ENCODE measurements at places on chromosomes 12 and 14.

GRCh38 chr12:65560286-65560685 lies 264.0 kb upstream of the HMGA2 start:
- no peak for DNase-seq

DNA sequence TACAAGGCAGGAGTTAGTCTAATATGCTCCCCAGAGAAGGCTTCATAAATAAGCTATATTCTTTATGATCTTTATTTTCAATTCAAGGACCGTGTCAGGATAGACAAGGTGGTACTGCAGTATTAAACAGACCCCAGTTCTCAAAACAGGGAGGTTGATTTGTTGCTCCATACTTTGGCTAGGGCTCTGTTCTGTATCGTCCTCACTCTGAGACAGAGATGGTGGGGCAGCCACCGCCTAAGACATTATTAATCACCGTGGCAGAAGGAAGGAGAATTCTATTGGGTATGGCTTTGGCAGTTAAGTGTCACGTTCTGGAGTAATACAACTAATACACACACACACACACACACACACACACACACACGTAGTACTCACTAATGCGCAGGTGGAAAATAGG lies 117.0 kb upstream of the SLCO1C1 start:
- no peak for DNase-seq

GRCh38 chr12:111780615-111781014 lies 13.9 kb downstream of the ALDH2 start:
- no peak for DNase-seq

DNA sequence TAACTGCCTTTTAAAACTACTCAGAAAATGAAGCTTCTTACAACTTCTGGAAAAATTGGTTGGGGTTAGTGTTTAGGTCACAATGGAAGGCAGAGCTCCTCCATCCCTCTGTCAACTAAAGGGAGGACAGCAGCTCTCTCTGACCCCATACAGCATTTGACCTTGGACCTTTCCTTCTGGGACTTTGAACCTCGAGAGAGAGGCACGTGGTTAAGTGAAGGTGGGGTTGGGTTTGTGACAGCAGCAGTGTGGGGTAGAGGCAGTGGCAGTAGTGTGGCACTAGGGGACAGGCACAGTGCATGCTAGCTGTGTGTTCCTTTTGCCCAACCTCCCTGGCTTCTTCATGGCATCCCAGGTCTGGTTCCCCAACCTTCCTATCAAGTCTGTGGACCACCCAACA lies 9.4 kb upstream of the C12orf75 start:
- DNase-seq: no peak

- DNase-seq: no peak
Observed at GRCh38 chr12:132669166-132669879, 17.8 kb downstream of the POLE start.

- no peak for DNase-seq
Observed at GRCh38 chr14:66247662-66248193, 238.4 kb upstream of the CCDC196 start.

GRCh38 chr12:116664085-116664484 lies 73.8 kb downstream of the SPRING1 start:
- DNase-seq: no peak

GRCh38 chr14:57659052-57659451 lies 165.4 kb upstream of the CCDC198 start:
- DNase-seq: no peak

GRCh38 chr14:51595881-51596455 lies 55.7 kb upstream of the FRMD6 start:
- DNase-seq: no peak

GRCh38 chr12:42679466-42679865 lies 89.9 kb upstream of the PRICKLE1 start:
- DNase-seq: no peak

- DNase-seq: no peak
Observed at GRCh38 chr12:12880537-12880936, 10.8 kb upstream of the GPRC5A start.

DNA sequence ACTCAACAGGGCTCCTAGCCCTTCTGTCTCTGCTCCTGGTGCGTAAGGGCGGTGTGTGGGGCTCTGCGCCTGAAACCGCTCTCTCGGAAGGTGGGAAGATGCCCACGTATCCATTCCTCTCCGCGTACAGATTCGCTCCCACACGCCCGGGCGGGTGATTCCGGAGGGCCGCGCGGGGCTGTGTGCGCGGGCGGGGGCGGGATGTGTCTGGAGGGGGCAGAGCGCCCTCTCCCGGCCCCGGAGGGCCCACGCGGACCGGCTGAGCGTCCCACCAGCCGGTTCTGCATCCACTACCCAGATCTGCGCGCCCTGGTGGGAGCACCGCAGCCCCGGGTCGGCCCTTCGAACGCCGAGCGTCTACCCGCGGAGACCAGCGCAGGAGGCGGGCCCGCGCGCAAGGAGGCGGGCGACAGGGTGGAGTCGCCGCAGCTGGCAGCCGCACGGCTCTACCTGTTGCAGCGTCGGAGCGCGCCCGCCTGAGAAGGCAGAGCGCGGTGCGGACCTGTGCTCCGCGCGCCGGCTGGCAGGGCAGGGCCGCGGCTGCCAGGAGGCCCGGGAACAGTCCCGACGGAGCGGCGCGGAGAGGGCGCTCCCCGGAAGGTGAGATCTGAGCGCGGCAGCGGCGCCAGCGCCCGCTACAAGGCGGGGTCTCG lies 1.4 kb upstream of the KCNK13 start:
- DNase-seq: no peak

- no peak for DNase-seq
Observed at GRCh38 chr12:122473543-122474323, 27.0 kb downstream of the ZCCHC8 start.

GRCh38 chr12:97301576-97301975 lies 161.0 kb upstream of the RMST start:
- DNase-seq: no peak

DNA sequence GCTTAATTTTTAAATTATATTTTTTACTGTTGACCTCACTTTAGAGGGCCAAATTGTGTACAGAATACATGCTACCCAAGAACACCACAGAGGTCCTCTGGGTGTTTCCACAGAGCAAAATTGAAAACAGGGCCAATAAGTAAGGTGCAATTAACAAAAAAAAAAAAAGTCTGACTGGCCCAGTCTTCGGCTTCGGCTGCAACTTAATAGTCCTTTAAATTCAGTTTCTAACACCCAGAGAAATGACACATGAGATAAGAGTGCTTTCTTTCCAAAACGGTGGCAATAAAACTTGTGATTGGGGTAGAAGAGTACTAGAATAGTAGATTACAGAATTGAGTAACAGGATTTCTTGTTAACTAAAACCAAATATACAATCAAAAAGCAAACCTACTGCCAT lies 81.3 kb downstream of the MED13L start:
- no peak for DNase-seq

GRCh38 chr12:1575408-1576401 lies 18.7 kb downstream of the FBXL14 start:
- no peak for DNase-seq

DNA sequence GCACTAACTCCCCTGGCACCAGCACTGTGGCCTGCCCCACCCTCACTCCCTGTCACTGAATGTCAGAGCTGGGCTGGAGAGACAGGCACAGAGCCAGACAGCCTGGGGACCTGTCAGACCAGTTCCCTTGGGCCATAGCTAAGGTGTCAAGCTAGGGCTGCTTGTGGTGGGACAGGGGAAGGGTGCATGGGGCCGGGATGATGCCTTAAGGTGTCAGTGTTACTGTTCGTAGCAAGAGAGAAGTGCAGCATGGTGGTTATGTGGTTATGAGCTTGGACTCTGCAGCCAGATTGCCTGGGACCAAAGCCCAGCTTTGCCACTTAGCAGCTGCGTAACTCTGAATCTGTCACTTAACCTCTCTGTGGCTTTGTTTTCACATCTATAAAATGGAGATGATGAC lies 3.8 kb downstream of the RAPGEF3 start:
- DNase-seq: no peak

DNA sequence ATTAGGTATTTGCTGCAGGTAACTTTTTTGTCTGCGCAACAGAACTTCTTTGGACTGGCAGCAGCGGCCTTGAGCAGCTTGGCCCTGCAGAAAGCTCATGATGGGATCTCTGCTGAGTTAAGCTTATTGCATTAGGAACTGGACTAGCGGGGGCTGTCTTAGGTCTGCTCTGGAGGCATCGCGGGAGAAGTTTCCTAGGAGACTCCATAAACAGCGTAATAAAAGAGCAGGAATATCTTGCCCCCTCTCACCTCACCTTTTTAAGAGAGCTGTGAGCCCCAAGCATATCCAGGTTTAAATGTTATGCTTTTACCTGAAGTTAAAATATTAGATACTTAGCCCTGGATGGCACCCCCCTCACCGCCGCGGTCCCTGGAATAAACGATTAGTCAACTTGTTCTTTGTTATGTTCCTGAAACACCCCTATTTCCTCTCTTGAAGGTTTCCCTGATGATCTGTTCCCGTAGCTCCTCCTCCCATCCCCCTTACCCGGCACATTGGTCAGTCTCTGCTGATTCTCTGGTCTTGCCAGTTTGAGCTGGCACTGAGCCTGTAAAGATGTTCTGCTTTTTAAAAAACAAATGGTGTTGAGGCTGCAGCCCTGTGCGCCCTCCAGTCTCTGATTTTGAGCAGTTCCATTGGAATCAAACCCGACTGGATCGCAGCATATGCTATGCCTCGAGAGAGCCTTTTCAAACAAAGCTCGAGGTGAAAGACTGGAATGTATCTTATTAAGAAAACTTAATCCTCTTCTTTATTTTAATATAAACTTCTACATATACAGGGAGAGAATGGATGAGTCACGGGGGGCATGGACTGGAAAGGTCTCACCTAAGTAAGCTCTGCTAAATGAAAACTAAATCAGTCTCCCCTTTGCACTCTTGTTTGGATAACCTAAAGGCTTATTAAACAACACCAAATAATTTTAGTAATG lies 1.9 kb downstream of the MLXIP start:
- peak; percentile 78 for DNase-seq

GRCh38 chr14:67738740-67739504 lies 37.2 kb downstream of the RDH12 start:
- no peak for DNase-seq

DNA sequence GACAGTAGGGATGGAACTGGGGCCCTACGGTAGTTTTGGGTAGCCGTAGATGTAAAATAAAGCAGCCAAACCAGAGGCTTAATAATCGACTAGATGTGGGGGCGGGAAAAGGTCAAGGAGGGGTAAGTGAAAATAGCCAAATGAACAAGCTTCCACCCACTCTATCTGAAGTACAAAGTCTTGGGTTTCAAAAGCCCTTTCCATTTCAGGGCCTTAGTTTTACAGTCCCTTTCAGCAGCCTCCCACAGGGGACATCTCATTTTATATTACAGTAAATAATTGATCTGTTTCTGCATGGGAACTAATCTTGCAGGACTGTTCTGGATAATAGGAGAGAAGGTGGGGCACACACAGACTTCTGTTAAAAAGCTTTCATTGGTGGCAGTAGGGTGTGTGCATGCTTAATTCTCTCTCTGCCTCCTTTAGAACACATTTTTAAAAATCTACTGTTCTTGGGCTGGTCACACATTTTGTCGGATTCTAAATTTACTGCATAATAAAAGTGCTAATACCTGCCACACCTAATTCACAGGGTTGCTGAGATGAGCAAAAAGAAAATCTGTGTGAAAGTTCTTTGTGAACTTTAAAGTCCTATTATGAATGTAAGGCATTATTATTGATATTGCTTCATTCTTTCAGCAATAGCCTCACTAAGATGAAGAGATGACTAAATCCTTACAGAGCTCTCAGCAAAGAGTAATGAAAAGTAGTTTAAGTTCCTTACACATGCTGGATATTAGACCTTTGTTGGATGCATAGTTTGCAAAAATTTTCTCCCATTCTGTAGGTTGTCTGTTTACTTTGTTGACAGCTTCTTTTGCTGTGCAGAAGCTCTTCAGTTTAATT lies 104.6 kb downstream of the ITPR2 start:
- DNase-seq: no peak

DNA sequence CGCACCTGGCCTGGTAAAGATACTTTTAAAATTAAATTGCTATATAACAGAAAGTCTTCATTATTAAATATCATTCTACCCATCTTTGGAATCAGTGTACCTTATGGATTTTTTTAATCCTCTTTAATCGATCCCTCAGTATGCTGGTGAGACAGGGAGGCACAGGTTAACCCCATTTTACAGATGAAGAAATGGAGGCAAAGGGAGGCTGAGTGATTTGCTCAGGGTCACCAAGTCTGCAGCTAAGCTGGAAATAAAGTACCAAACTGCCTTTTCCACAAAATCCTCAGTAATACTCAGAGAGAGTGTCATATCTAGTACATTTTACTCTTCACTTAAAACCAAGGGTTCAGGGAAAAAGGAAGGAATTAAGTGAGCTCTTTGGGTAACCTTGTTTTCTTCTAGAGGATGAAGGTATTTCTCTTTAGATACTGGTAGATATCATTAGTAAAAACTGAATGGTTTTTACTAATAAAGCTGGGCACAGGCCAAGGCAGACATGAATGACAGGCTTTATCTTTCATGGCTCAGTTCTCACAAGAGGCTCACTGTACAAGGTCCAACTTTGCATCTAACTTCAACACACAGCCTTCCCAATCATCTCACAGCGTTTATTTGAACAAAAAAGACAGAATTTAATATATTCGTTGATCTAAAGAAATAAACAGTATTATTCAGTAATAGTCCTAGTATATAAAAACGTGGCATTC lies 35.3 kb upstream of the TTC7B start:
- DNase-seq: no peak

DNA sequence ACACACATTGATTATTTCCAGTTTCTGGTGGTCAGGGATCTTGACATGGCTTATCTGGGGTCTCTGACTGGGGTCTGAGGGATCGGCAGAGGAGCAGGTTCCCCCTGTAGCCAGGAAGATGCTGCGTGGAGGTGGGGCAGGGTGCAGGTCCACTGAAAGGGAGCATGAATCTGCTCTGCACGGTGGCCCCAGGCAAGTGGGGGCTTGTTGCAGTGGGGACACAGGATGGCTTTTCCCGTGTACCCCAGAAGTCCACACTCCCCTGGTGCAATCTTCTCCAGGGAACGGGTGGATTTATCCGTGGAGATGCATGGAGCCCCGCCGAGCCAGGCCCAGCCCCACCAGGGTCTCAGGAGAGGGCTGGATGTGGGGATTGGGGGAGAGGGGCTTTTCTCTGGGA lies 210.4 kb upstream of the C14orf180 start:
- no peak for DNase-seq

DNA sequence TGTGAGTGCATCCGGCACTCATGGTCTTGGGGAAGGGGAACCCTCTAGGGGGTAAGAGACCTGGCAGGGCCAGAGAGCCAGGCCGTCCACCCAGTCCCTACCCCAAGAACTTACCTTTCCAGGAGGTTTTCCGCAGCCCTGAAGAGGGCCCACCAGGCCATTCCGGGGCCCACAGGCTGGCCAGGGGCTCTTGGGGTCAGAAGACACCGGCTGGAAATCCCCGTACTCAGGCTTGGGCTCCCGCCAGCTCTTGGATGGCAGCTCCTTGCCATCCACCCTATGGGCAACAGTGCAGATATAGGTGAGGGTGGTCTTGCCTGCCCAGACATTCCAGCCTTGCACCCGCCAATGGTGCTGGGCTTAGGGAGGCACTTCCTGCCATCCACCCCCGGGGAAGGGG lies 34.6 kb downstream of the NCKAP5L start:
- no peak for DNase-seq

- no peak for DNase-seq
Observed at GRCh38 chr12:6559500-6559899, 3.7 kb upstream of the IFFO1 start.
